ENCODE measurements at places on chromosomes 5 and 9.

GRCh38 chr9:96156171-96156974 lies 145.6 kb downstream of the HSD17B3 start:
- no peak for DNase-seq

- DNase-seq: no peak
Measured at GRCh38 chr5:170612256-170612678, 108.4 kb downstream of the KCNIP1 start.

DNA sequence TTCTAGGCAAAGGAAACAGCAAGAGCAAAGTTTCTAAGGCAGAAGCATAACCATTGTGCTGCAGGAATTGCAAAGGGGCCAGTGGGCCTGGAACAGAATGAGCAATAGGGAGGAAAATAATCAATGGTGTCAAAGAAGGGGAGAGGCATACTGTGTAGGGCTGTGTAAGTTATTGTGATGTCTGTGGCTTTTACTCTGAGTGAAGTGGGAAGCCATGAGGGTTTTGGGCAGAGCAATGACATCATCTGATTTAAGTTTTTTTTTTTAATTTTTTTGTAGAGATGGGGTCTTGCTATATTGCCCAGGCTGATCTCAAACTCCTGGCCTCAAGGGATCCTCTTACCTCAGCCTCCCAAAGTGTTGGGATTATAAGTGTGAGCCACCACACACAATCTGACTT lies 64.6 kb upstream of the PPP2CA start:
- no peak for DNase-seq

DNA sequence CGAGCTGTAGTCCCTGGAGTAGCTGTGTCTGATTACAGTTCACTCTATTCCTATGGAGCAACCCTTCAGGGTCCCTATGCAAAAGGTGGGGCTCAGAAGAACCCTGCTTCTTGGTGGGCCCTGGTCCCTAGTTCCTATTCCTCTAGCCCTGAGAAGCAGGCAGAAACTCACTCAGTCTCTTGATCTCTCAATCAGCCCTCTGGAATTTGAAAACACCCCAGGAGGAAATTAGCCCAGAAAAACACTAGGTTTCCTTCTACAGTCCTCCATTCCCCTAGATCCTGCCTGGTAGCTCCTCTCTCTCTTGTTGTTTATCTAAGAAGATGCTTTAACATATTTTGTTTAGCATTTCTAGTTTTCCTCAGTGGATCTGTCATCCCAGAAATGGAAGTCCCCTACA lies 7.6 kb downstream of the RGS3 start:
- no peak for DNase-seq

- DNase-seq: no peak
Measured at GRCh38 chr9:136031741-136032730, 63.1 kb downstream of the NACC2 start.

Data from AG09309 (cell line).